Memory B cell (primary cell): ENCODE measurements at places on chromosomes 5 and 9.

- no peak for DNase-seq
Observed at GRCh38 chr5:79075646-79076426, 6.3 kb downstream of the BHMT2 start.

GRCh38 chr5:157606046-157606445 lies 30.5 kb upstream of the ADAM19 start:
- DNase-seq, result no peak

DNA sequence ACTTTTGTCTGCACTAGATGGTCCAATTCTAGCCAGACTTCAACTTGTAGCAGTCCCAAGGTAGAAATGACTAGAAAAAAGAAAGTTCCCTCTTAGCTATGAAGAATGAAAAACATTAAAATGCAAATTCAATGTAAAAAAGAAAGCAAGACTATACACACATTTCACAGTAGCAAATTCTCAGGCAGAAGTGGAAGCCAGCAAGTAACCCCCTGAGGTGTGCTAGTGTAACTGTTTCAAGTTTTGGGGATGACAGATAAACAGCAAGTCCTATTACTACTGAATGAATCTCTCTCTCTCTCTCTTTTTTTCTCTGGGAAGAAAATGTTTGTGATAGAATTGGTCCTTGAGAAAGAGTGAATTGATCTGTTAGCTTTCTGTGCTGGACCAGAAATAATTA lies 185.6 kb downstream of the EFNA5 start:
- no peak for DNase-seq

- DNase-seq, result no peak
Observed at GRCh38 chr9:134913713-134914500, 3.8 kb downstream of the FCN1 start.

GRCh38 chr9:95250462-95251221 lies 66.9 kb downstream of the FANCC start:
- DNase-seq, result no peak

DNA sequence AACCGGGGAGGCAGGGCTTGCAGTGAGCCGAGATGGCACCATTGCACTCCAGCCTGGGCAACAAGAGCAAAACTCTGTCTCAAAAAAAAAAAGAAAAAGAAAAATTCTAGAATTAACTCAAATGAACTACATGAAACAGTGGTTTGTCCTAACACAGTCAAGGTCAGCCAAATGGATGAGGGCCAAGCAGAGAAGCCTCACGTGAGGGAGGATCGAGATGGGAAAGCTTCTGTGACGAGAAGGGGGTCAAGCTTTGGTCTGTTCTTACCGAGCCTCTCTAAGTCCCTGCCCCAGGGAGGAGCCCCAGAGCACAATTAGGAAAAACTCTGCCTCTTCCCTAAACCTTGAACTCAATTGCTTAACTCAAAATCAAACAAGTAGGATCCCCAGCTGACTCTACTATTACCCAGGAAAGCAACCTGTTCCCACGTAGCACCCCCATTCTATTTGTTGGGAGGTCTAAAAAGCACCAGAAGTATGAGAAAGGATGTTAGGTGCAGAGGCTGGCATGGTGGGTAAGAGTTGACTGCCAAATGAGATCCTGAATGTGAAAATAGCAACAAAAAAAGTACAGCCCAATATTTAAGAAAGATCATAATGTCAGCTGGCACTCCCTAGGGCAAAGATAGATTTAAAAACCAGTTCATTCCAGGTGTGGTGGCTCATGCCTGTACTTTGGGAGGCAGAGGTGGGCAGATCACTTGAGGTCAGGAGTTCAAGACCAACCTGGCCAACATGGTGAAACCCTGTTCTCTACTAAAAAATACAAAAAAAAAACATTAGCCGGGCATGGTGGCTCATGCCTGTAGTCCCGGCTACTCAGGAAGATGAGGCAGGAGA lies 7.2 kb downstream of the ALDH7A1 start:
- DNase-seq, result no peak

DNA sequence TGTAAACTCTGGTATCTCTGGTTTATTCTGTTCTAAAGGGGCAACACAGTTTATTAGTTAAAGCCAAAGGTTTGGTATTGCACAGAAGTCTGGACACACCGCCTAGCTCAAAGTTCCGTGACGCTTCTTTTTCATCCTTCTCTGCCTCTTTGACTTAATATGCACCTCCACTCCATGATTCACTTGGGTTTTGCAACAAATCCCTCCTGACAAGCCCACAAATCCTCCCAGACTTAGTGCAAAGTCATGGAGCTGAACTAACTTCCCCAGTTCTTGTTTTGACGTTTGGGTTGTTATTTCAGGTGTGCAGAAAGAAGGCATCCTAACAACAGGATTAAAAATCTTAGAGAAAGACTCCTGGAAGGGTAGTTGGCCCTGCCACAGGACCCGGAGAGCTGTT lies 441.6 kb upstream of the DMAC1 start:
- DNase-seq, result no peak

GRCh38 chr9:130493476-130493875 lies 48.7 kb downstream of the ASS1 start:
- no peak for DNase-seq

DNA sequence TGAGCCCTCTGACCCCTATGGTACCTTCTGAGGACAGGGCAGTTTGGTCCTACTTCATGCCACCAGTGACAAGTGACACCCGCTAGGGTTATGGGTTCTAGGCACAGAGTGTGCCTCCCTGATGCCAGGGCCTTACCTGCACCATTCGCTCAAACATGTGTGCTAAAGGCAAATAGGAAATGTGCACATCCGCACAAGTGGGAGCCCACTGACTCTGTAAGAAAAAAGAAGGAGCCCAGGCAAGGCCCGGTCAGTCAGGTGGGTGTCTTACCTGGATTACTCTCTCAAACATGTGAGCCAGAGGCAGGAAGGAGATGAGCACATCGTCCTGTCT lies 29.1 kb upstream of the MEIKIN start:
- DNase-seq, result no peak

DNA sequence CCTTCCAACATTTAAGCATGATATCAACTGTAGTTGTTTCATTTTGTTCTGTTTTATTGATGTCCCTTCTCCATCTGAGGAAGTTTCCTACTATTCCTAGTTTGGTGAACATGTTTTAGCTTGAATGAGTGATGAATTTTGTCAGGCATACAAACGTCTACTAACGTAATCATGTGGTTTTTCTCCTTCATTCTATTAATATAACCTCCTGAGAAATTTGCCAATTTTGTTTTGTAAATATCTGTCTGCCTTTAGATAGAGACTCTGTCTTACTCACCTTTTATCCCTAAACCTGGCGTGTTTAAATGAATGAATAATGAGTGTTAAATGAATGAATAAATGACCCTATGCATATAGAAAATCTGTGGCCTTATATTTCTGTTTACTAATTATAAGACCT lies 26.5 kb upstream of the NREP start:
- DNase-seq, result no peak

GRCh38 chr9:95096381-95096780 lies 221.1 kb downstream of the FANCC start:
- no peak for DNase-seq

DNA sequence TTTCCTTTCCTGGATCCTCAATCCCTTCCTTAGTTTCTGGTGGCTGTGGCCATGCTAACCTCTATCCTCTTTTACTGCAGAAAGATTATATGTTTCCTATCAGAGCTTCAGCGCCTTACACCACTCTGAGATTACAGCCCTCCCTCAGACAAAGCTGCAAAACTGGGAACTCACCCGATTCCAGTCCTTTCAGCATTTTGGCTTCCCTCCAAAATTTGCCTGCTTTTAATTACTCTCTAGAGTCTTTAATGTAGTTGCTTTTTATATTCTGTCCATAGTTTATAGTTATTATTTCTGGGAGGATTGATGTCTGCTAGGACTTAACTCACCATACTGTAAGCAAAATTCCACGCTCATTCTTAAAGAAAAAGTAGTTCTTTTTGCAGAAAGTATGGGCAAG lies 110.2 kb downstream of the NSG2 start:
- DNase-seq, result no peak

DNA sequence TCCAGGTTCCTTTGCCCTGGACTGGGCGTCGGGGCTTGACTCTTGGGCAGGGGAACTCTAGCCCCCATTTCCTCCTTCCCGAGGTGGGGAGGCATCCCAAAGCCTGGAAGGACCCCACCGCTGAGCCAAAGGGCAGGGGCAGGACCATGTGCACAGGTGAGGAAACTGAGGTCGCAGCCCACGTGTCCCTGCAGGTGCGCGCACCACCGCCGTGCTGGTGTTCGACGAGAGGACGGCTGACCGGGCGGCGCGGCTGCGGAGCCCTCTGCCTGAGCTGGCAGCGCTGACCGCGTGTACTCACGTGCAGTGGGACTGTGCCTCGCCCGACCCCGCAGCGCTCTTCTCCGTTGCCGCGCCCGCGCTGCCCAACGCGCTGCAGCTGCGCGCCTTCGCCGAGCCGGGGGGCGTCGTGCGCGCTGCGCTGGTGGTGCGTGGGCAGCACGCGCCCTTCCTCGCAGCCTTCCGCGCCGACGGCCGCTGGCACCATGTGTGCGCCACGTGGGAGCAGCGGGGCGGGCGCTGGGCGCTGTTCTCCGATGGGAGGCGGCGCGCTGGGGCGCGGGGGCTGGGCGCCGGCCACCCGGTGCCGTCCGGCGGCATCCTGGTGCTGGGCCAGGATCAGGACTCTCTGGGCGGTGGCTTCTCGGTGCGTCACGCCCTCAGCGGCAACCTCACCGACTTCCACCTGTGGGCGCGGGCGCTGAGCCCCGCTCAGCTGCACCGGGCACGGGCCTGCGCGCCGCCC lies 2.8 kb downstream of the ADGRD2 start:
- DNase-seq, result no peak

DNA sequence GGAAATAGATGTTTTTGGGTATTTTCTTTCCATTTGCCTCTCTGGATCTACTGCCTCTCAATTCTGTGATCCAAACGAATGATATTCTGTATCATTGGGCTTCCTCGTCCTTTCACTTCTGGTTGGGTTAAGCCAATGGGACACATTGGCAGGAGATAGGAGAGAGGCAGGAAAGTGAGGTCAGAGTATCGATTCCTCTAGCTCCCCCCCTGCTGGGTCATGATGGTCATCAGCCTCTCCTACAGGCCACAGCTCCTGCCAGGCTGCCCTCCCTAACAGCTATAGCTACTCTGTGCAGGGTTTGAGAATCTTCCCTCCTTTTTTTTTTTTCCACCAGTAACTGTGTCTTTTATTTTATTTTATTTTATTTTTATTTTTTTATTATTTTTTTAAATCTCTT lies 39.4 kb downstream of the APBA1 start:
- DNase-seq, result no peak

GRCh38 chr5:53038196-53038847 lies 49.2 kb downstream of the ITGA2 start:
- no peak for DNase-seq

GRCh38 chr5:73454379-73455036 lies 5.9 kb upstream of the FOXD1 start:
- peak; percentile 35 for DNase-seq

DNA sequence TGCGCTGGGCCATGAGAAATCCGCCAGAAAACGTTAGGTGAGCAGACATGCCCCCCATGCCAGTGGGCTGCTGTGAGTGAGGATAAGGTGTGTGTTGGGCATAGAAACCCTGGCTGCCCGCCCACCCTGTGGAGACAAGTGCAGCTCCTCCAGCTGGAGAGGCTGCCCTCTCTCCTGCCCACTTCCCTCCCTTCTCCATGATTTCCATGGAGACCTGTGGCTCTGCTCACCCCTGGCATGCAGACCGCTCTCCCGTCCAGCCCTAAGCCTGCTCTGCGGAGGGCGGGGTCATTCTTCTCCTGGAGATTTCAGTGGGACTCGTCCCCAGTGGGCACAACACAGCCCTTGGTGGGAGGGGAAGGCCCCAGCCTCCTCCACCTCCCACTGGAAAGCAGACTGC lies 133.0 kb upstream of the FAM120A start:
- DNase-seq, result no peak

DNA sequence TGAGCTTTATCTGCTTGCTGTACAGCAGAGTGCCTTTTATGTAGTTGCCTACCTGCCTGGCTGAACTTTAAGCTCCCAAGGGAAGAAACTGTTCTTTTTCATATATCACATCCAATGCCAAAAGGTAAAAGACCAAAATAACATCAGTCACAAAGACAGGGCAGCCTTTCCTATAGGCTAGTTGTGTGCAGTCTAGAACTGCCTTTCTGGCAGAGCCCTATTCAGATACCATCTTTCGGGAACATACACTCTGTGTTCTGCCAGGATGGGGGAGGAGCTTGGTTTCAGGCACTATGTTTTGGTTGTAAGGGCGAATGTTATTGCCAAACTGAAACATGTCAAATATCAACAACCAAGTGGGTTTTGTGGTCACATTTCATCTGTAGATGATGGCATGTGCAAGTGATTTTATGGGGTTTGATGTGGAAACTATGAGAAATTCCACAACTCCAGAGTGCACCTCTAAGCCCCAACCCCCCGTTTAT lies 314.5 kb downstream of the ADGRV1 start:
- no peak for DNase-seq

- no peak for DNase-seq
Observed at GRCh38 chr5:120241400-120241799, 222.7 kb upstream of the PRR16 start.

DNA sequence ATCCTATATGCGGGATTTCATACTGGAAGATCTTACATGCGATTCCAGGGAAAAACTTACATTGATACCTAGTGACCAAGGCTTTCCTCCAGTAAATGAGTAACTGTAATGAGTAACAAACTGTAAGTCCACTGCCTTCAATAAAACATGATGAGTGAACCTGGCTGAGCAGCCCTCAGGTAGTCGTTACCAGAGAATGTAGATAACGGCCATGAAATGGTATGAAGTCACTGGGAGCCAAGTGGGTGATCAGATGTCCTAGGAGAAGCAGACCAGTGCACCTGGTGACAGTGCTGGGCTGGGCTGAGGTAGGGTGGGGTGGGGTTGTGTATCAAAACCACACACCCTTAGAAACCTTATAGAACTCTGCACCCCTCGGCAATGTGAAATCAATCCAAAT lies 203.6 kb downstream of the ALDH1A1 start:
- no peak for DNase-seq

- no peak for DNase-seq
Observed at GRCh38 chr5:50559955-50560354, 106.5 kb upstream of the PARP8 start.

DNA sequence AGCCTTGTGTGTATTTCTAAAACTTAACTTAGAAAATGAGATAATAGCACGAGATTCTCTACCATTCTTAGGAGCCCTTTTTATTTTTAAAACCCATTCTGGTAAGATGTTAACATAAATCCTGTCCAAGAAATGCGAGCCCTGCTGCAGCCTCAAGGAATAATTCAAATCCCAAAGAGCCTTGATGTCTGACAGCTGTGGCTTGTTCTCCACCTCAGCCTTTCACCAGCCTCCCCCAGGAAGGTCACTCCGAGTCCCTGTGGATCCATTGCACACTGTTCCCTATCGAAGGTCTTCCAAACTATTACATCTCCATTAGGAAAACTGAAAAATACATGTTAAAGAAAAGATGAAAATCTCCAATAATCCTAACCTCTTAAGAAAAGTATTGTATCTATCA lies 98.5 kb upstream of the S1PR3 start:
- no peak for DNase-seq

GRCh38 chr9:78040726-78041125 lies 9.1 kb upstream of the GNAQ start:
- no peak for DNase-seq

- DNase-seq, result no peak
Observed at GRCh38 chr9:125985998-125986655, 239.0 kb downstream of the PBX3 start.
